ENCODE measurements at places on chromosomes 1 and 21. TPM values are rescaled to one million over a fixed set of nuclear protein-coding genes. Genes with fewer than 3 reads are reported as not detected.
A peak's percentile ranks its signal among the peaks of the same experiment; 100 is the strongest.

- no peak for DNase-seq
These were observed 359.2 kb upstream of the NCAM2 start for GRCh38 chr21:20639026-20639425.

DNA sequence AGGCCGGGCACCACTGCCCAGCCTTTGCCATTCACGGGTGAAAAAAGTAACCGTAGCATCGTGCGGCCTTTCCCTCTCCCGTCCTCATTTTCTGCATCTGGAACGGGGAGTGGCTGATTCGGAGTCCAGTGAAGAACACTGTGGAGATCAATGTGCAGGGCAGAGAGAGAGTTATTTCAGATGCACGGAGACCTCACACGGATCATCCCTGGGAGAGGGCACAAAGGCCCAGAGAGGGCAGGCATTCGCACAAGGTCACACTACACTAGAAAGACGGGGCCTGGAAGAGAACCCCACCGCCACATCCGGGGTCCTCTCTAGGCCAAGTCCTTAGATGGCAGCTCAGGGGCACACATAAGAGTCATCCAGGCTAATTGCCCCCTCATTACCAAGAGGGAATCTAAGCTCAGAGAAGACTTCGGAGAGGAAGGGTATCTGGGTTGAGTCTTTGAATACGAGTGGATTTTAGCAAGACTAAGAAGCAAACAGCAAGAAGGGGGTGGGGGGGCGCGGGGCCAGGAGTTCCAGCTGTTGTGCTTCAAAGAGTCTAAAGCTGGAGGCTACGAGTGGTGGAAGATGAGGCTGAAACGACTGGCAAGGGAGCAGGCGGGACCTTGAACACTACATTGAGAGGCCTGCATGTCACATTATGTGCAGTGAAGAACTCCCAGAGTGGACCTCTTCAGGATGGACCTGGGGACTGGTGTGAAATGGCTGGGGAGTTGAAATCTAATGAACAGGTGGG, 857 bp downstream of the GPX7 start:
- DNase-seq = peak; percentile 17

DNA sequence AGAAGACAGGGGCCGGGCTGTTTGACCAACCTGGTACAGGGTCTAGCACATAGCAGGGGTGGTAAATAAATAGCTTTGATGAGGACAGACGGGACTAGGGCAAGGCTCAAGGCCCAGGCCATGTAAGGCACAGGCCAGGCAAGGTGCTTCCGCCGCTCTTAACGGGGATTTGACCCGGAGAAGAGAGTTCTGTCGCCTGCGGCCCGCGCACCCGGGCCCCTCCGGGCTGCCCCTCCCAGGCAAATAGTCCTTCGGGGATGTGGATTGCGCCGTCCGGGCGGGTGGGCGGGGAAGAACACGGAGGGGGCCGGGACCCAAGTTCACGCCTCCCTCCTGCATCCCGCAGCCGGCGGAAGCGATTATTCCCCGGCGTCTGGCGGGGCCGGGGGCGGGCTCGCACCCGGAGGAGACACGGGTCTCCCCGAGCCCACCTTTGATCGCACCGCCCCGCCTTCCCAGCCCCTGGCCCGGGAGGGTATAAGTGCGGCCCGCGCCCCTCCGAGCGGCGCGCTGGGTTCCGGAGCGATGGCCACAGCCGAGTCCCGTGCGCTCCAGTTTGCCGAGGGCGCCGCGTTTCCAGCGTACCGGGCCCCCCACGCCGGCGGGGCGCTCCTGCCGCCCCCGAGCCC, at the start of gene MIXL1:
TSS of gene MIXL1 (plus strand) at position 508 of the 629 bp plus-strand sequence. CDS start at position 526, 18 bp downstream.
- DNase-seq = peak; percentile 13

GRCh38 chr1:162327144-162327787, 49.4 kb downstream of the SPATA46 start:
- no peak for DNase-seq

DNA sequence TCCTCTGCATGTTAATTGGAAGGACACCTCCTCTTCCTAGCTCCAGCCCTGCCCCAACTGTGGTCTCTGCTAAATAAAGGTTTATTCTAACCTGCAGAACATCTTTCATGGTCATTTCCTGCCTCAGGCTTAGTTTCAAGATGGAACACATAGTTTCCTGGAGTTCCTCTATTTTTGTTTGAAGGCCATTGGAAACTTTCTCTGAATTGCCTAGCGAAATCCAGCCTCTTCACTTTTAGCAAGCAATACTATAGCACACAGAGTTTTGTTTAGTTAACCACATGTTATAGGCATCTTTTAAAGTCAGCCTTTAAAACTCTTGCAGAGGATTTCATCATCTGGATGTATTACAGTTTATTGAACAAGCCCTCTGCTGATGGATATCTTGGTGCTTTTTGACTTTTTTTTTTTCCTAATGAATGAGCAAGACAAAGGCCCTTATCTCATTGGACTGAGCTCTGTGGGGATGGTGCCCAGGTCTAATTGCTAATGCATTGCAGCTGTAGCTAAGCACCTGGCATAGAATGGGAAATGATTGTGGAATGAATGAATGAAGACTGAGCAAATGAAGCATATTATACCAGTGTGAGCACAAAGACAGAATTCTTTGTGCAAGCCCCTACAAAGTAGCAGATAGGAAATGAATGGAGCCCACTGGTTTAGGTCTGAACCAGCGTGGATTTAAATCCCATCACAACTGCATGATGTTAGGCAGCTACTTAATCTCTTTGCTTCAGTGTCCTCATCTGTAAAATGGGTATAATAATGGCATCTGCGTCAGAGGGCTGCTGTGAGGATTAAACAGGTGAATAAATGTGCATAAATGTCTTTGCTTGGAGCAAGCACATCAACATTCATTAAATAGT, 641 bp upstream of the CFAP107 start:
- peak; percentile 4 for DNase-seq

- DNase-seq = peak; percentile 36
These were observed 73.4 kb downstream of the DTL start for GRCh38 chr1:212108981-212109380.

- DNase-seq = no peak
These were observed 8.7 kb downstream of the SDHB start for GRCh38 chr1:17045150-17045549.

DNA sequence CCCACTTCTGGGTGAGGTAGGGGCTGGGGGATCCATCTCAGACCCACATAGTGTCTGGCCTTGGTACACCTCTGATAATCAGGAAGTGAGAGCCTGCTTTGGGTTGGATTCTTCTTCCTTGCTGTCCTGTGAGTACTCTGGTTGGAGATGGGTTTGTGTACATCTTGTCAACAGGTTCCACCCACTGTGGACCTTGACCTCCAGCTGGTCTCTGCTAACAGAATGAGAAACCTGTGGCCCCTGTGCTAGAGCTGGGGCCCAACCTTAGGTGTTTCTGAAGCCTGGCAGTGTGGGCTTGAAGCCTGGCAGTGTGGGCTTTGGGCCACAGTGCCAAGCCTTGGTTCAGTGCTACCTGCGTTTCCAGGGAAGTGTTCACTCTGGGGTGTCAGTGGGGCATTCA, 2.6 kb downstream of the ZBTB48 start:
- no peak for DNase-seq

DNA sequence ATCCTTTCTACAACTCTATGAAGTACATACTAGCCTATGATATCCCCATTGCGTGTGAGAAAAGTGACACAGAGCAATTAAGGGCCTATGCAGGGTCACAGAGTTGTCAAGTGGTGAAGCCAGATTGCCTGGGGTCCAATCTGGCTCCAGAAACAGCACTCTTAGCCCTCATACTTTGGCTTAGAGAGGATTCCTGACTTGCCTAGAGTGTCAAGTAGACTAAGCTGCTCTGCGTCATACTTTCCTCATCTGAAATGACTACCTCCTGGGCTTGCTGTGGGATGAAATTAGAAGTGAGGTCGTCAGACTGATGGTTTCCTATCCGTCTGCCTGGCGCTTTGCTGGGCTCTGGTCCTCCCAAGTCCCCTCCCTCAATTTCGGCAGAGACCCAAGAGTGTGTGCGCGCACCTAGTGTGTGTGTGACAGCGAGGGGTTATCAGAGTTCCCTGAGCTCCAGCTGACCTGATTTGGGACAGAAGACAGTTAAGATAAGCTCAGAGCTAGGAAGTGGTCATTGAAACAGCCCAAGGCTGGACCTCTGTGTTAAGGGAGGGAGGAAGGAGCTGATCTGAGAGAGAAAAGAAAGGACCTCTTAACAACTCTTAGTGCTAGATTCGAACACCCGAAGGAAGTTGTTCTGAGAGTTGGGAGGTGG, 5.4 kb upstream of the NUAK2 start:
- DNase-seq = peak; percentile 32

- peak; percentile 84 for DNase-seq
These were observed 41.1 kb downstream of the C1orf198 start for GRCh38 chr1:230827081-230827681.

DNA sequence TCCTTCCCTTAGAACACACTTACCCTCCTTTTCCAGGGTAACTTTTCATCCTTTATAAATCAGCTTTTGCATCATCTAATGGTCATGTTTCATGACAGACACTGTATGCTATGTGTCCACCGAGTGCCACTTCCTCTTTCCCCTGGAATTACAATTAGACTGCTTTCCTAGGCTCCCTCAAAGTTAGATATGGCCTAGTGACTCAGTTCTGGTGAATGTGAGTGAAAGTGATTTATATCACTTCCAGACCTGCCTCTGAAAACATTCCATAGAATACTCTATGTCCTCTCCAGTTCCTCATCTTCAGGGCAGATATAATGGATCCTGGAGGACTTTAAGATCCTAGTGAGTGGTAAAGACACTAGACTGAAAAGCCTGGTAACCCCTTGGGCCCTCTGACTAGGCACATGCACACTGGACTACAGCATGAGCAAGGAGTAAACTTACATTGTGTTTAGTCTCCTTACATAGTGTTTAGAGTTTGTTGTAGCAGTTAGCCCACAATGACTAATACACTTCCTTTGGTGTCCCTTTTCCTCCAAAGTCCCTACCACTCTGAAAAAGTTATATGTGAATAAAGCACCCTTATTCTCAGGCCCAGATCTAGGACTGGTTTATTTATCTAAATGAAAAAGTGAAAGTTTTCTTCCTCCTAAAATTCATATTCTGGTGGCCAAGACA, 59.3 kb downstream of the GPR88 start:
- peak; percentile 95 for DNase-seq

DNA sequence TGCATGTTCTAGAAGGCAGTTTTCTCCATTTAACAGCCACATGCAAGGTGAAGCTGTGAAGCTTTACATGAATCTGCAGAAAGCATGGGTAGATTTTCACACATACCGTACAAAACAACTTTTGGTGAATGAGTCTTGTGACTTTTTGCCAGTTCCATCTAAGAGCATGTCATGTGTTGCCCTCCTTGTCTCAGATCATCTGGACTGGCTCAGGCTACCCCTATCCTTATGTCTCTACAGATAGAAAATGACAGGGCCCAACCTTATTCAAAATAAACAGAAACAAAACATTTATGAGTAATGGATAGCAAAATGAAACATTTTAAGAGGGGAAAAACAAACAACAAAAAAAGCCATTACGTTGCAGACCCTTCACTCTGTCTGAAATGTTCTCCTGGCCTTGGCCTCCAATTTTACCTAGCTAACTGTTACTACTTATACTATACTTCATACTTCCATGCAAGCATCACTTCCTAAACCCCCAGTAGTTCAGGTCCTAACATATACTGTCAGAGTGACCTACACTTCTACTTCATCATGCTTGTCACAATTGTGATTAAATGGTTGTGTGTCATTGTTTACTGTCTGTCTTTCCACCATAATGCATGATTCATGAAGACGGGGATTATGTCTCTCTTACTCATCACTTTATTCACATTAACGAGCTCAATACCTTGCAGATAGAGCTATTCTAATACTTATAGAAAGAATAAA, 39.0 kb downstream of the LRRC8C start:
- no peak for DNase-seq

DNA sequence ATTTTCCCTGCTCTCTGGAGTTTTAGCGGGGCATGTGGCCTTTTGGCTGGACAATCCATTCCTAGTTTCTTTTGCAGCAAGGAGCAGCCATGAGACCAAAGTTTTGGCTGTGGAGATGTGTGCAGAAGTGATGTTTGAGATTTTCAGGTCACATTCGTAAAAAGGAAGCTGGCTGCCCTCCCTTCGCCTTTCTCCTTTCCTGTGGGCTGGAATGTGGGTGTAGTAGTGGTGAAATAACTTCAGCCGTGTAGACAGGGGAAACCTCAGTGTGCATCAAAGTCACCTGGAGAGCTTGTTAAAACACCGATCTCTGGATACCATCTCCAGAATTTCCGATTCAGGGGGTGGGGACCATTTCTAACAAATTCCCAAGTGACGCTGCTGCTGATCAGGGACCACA, 5.3 kb upstream of the GPR88 start:
- DNase-seq = no peak

- DNase-seq = peak; percentile 79
These were observed 355.7 kb downstream of the LTN1 start for GRCh38 chr21:28636752-28637691.

DNA sequence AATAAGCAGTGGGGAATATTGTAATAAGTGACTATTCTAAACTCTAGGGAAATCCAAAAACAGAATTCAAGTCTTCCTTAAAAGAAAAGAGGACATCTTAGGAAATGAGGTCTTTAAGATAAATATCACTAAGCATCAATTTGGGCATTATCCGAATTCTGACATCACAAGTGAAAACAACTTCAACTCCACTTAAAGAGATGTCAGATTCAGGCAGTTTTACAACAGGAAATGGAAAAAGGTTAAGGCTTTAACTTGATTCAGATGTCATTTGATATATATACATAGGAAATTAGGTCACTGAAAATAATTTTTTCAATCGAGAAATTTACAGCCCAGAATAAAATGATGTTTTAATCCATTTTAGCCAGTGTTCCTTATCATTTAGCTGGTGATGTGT, 435.4 kb downstream of the SETD4 start:
- DNase-seq = no peak

DNA sequence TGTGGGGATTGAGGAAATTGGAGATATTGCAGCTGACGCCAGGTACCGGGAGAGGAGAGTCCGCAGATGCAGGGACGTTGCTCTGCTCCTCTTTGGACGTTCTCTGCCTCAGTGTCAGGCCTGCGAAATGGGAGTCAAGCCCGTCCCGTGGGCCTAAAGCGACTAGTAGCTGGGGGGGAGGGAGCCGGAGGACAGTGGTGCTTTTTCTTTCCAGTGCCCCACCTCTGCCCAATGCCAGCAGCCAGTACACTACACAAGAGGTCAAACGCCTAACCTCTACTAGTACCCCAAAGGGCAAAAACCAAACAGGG, 413.6 kb upstream of the ESRRG start:
- DNase-seq = no peak

- DNase-seq = no peak
These were observed 13.2 kb upstream of the GBP5 start for GRCh38 chr1:89285745-89286380.

DNA sequence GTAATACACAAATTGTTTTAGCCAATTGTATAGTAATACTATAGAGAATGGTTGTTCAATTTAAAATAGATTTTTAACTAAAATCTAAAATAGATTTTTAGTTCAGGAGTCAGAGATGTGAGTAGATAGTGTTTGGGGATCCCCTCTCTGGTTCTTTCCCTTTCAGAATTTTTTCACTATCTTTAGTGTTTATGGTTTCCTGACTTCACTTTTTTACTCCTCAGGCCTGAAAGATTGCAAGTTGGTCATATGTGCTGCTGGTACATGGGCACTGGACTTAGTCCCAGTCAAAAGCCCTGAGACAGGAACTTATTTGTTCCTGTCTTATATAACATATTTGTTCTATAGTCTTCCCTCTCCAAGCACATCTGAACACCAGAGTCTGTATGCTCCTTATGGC, 96.8 kb upstream of the ATP1B1 start:
- no peak for DNase-seq

SSR2 gene
- total RNA-seq = 304 TPM

HCRTR1 gene
- total RNA-seq = not detected

RNU1-3 gene
- total RNA-seq = under 0.01 TPM

RNF186 gene
- total RNA-seq = not detected

CRABP2 gene
- total RNA-seq = 70.4 TPM

PTCH2 gene
- 0.50 TPM for total RNA-seq

SLC2A5 gene
- total RNA-seq = 0.83 TPM

ATP6V1G3 gene
- total RNA-seq = not detected

EDARADD gene
- not detected for total RNA-seq
